ENCODE measurements at places on chromosomes 4 and X.

DNA sequence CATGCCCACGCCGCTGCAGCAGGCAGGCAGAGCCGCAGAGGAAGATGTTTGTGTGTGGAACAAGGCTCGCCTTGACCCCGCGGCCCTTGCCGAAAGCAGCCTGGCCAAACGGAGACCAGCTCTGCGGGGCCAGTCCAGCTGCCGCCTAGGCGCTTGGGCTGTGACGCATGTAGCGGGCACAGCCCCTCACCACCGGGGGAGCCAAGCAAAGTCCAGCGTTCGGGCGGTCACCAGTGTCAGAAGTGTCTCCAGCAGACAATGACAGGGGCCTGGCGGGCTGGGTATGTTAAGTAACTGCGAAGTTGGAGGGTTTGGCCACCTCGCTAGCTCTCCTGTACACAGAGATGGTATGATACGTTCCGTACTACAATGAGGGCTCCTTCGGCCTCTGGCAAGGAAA lies 1.3 kb downstream of the AMER1 start:
- DNase-seq = no peak

- no peak for DNase-seq
These were observed 63.2 kb downstream of the QDPR start for GRCh38 chr4:17448689-17449088.

- no peak for DNase-seq
These were observed 37.3 kb upstream of the RASL11B start for GRCh38 chr4:52824603-52825459.

- DNase-seq = no peak
These were observed 688 bp downstream of the GPR101 start for GRCh38 chrX:137032841-137033773.

DNA sequence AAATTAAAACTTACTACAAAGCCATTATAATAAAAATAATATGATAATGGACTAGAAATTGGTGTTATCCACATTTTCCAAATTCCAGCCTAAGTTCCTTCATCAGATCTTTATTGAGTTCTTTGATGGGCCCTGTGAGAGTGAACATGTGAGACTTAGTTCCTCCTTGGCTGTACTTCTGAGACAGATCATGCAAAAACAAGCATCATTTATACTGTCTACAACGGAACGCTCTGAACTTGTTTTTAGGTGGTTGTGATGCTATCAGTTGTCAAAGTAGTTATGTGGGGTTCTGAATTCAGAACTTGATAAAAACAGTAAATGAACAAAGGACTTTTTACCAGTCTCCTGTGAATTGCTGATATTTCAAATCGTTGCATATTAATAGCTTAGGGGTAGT lies 48.9 kb downstream of the JADE3 start:
- DNase-seq = no peak

DNA sequence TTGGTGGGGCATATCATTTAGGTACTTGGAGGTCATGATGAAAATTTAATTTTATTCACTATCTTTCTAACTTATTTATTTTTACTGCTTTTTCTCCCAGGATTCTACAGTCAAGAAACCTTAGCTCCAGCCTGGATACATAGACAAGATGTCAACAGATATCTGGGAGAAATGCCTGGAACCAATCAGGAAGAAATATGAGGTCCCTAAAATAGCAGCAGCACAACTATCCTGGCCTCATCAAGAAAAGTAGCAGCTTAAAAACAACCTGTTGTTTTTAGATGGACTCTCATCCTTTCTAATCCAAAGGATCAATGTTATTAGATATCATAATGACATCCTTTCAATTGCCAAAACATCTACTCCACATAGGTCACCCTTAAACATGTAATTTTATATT lies 54.5 kb downstream of the MAOB start:
- no peak for DNase-seq
